SW 1271 (cell line): ENCODE measurements at places on chromosomes 13 and 19.
A peak's percentile ranks its signal among the peaks of the same experiment; 100 is the strongest.

GRCh38 chr13:102328909-102329308 lies 72.9 kb downstream of the FGF14 start:
- no peak for DNase-seq

GRCh38 chr19:1767464-1767933 lies 14.2 kb downstream of the ONECUT3 start:
- no peak for DNase-seq

DNA sequence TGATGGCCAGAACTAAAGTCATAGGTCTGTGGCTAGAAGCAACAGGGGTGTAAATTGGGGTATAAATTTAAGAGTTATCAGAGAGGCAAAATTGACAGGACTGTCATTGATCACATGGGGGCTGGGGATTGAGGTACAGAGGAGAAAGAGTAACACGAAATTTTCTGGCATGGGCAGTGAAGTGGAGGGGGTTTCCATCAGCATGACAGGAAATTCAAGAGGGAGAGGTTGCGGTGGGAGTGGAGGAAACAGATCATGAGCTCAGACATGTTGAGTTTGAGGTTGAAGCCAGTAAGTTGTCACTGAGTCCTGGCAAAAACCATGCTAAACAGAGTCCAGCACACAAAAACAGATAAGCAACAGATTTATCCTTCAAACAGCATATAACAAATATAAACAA lies 192.1 kb upstream of the TSC22D1 start:
- DNase-seq: no peak

GRCh38 chr13:102401766-102402165 lies at the start of gene FGF14:
FGF14 (minus strand) TSS chr13:102402048.
- no peak for DNase-seq

DNA sequence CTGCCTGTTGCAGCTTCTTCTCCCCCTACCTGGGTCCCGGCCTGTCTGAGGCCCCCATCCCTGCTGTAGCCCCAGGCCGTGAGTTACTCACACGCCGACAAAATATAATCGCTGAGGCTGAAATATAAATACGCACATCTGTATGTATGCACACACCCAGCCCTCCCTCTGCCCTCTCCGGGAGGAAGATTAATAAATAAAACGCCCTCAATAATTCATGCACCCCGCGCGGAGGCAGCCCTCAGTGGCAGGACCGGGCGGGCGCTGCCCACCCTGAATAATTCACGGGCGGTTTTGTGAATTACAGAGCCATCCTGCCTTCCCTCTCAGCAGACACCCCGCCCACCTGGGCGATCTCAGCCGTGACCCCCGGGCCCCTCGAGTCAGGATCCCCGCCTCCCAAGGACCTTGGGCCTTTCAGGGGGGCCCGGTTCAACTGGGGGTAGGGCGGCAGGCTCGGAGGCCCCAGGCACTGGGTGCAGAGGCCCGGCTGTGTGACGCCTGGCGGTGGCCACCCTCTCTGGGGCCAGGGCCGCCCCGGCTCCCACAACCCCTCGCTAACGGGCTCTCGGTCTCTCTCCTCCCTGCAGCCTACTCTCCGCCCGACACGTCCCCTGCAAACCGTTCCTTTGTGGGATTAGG lies 24.2 kb downstream of the SMIM24 start:
- DNase-seq: no peak

DNA sequence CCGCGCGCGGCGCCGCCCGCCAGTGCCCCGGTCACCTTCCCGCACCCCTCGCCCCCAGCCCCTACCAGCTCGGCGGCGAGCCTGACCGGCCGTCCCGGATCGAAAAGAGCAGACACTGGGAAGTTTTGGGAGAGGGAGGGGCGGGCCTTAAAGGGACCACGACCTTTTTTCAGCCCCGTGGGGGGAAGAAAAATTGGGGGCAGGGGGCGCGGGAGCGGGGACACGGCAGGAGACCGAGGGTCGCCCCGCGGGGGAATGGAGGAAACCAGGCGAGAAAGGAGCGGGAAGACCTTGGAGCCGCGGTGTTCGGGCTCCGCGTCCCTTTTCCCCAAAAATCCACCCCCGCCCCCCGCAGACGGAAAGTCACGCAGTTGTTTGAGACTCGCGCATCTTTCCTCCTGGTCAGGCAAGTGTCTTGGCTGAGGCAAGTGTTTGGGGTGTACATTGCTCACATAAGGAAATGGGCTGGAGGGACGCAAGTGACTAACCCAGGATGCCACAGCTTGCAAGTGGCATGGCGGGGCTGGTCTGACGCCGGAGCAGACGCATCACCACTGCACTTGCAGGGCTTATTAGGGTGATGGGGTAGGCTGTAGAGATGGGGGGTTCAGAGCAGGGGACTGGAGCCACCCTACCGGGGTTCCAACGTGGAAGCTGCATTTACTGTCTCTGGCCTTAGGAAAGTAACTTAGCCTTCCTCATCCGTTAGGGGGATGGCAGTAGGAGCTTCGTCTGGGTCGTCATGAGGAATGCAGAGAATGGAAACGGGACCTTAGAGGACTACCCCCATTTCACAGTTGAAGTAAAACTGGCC lies 2.7 kb upstream of the HNRNPL start:
- DNase-seq: peak; percentile 62

GRCh38 chr13:79456656-79457365 lies 24.1 kb upstream of the NDFIP2 start:
- DNase-seq: no peak

DNA sequence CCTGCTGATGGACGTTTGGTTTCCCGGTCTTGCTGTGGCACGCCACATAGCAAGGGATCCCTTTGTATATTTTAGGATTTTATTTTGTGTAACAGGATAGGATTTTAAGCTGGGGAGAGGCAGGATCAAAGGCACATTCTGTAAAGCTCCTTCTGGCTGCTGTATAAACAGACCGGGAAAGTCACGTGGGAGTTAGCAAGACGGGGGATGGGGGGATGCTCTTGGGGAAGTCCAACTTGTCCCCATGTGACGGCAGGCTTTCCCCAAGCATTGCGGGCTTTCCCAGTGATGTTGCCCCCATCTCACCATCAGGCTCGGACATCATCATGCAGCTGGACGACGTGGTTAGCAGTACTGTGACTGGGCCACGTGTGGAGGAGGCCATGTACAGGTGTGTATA lies 5.8 kb downstream of the QTRT1 start:
- no peak for DNase-seq

GRCh38 chr19:43305642-43306041 lies 36.3 kb upstream of the PSG9 start:
- no peak for DNase-seq

DNA sequence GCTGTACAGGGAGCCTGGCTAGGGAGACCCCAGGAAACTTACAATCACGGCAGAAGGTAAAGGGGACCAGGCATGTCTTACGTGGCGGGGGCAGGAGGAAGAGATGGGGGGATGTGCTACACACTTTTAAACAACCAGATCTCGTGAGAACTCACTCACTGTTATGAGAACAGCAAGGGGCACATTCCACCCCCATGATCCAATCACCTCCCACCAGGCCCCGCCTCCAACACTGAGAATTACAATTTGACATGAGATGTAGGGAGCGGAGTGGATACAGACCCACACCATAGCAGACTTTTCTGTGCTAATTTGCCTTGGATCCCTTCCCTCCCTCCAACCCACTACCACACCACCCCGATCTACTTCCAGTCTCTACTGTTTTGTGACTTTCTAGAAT lies 106.7 kb upstream of the PEG3 start:
- DNase-seq: no peak
